ENCODE measurements at places on chromosomes 2 and 18. TPM values are rescaled to one million over a fixed set of nuclear protein-coding genes. Genes with fewer than 3 reads are reported as not detected.
A peak's percentile ranks its signal among the peaks of the same experiment; 100 is the strongest.

DNA sequence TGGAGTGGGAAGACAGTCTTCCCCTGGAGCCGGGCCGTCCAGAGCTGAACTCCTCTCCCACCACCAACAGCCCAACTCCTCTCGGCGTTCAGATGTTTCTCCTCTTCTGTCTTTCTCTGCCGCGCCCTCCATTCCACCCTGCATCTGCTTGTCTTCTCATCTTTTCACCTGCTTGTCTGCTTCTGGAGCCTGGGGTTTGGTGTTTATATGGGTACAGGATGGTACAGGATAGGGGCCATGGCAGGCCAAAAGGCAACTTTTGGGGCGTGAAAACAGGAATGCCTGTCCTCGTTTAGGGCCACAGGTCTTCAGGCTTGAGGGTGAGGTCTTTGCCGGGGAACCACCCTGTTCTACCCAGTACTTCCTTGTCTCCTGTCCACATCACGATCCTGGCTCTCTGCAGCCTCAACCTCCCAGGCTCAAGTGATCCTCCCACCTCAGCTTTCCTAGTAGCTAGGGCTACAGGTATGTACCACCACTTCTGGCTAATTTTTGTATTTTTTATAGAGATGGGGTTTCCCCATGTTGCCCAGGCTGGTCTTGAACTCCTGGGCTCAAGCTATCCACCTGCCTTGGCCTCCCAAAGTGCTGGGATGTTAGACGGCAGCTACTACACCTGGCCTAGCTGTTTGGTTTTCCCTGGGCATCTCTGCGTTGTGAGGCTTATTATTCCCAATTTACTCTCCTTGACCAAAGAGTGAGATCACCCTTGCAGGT is 60.8 kb upstream of the REL start:
- no peaks in the 10 kb centered on the region for H3K36me3 ChIP-seq
- no peak overlapping the region for H3K27ac ChIP-seq
- no peak for DNase-seq
- H3K4me1 ChIP-seq, result no peaks in the 10 kb centered on the region
- H3K4me3 ChIP-seq, result no peak overlapping the region

DNA sequence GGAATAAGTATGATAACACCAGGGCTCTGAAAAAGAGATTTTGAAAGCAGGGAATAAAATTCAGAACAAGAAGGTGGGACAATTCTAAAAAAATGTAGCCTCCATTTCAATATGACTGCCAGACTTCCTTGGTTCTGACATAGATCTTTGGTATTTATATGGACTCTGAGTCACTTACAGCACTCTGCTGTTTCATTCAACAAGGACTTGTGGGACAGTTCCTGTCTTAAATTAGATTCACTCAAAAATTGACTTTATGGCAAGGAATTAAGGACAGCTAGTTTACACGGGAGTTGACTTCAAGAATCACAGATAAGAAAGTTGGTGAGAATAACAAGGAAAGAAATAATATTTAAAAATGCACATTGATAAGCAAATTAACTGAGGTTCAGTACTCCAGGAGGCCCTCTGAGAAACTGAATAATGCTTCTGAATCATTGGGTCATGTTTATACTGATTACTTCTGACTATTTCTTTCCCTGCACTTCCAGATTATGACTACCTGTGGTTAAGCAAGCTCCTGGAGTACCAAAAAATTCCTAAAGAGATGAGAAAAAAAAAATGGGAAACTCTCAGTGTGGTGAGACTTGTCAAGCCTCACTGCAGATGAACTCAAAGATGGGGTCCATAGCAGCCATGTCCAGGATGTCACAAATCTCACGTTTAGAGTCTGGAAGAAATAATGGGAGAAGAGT is 828.3 kb upstream of the PIK3C3 start:
- H3K27ac ChIP-seq, result no peak overlapping the region
- H3K4me3 ChIP-seq, result no peak overlapping the region
- no peaks in the 10 kb centered on the region for H3K4me1 ChIP-seq
- H3K27me3 ChIP-seq, result no peaks in the 10 kb centered on the region
- H3K36me3 ChIP-seq, result no peaks in the 10 kb centered on the region

DNA sequence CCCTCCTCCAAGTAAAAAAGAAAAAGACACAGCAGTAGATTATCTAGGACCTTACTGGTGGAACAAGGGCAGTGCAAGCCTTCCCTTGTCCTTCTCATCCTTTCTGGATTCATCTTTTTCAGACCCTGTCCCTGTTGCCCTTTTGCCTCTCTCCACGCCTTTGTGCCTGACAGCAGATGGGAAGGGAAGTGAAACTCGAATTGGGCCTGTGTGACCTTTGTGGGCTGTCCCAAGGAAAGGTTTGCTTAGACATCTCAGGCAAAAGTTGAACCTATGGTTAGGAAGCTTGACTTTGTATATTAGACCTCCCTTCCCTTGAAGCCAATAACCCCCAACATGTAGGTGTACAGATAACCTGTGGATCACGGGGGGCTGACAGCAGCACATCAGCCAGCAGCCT is 185.3 kb downstream of the PRKCE start:
- no peaks in the 10 kb centered on the region for H3K36me3 ChIP-seq
- DNase-seq, result no peak
- H3K27ac ChIP-seq, result no peak overlapping the region

GRCh38 chr2:11573418-11574175 is 39.8 kb downstream of the GREB1 start:
- H3K27me3 ChIP-seq, result no peaks in the 10 kb centered on the region
- DNase-seq, result no peak
- no peak overlapping the region for H3K4me3 ChIP-seq

GRCh38 chr18:48399303-48400075 is 9.7 kb downstream of the ZBTB7C start:
- no peak for DNase-seq
- no peak overlapping the region for H3K27ac ChIP-seq
- H3K36me3 ChIP-seq, result no peaks in the 10 kb centered on the region
- no peak overlapping the region for H3K4me3 ChIP-seq
- no peaks in the 10 kb centered on the region for H3K27me3 ChIP-seq

FOXI3 gene
- not detected for total RNA-seq

GRCh38 chr2:218320704-218321336 is 28.5 kb upstream of the TMBIM1 start:
- no peaks in the 10 kb centered on the region for H3K36me3 ChIP-seq
- no peak overlapping the region for H3K4me3 ChIP-seq
- DNase-seq, result no peak
- peaks cover 44% of the 10 kb centered on the region for H3K4me1 ChIP-seq

GRCh38 chr2:51723691-51724090 is 691.8 kb upstream of the NRXN1 start:
- no peaks in the 10 kb centered on the region for H3K27me3 ChIP-seq
- no peaks in the 10 kb centered on the region for H3K36me3 ChIP-seq
- no peak overlapping the region for H3K4me3 ChIP-seq
- no peak overlapping the region for H3K27ac ChIP-seq

GRCh38 chr2:203645831-203646230 is 60.6 kb upstream of the CD28 start:
- H3K27ac ChIP-seq, result no peak overlapping the region
- H3K4me1 ChIP-seq, result peaks cover 38% of the 10 kb centered on the region
- DNase-seq, result no peak
- no peaks in the 10 kb centered on the region for H3K36me3 ChIP-seq
- no peak overlapping the region for H3K4me3 ChIP-seq

GRCh38 chr2:1517786-1518185 is 104.5 kb downstream of the TPO start:
- H3K27ac ChIP-seq, result no peak overlapping the region
- H3K36me3 ChIP-seq, result no peaks in the 10 kb centered on the region
- H3K4me1 ChIP-seq, result no peaks in the 10 kb centered on the region
- no peak for DNase-seq
- no peak overlapping the region for H3K4me3 ChIP-seq

DNA sequence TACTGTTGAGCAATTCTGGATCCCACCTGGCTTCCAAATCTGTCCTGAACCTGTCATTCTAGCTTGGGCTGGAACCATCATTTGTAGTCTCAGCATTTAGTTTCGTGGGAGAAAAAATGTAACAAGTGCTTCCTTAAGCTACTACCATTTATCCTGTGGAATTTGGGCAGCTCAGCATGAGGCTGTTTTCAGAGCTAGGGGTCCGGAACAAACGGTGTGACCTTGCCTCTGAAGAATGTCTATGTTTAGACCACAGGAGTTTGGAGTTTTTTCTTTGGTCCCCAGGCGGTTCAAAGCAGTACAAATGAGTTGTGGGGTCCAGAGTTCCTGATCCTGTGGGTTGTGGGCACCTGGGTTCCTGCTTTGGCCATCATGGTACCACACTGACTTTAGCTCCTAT is 59.1 kb upstream of the TMEM178A start:
- no peaks in the 10 kb centered on the region for H3K36me3 ChIP-seq
- no peaks in the 10 kb centered on the region for H3K4me1 ChIP-seq

DNA sequence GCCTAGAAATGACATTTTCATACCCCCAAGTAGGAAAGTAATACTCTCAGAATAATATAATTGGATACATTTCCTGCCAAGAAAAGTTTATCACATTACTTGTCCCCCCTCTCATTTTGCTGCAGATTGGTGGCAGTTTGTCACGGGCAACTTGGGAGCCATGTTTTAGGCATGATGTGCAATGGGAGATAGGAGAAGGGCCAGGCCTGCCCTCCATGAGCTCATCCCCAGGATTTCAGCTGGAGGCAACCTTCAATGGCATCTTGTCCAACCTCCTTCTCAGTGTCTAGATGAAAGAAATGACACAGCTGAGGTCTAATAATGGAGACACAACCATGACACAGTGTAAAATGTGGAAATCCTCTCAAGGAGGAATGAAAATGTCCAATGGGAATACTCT is 11.4 kb upstream of the RAB31 start:
- H3K27ac ChIP-seq, result no peak overlapping the region
- H3K4me1 ChIP-seq, result peaks cover 5% of the 10 kb centered on the region

GPR45 gene
- total RNA-seq, result not detected

DNA sequence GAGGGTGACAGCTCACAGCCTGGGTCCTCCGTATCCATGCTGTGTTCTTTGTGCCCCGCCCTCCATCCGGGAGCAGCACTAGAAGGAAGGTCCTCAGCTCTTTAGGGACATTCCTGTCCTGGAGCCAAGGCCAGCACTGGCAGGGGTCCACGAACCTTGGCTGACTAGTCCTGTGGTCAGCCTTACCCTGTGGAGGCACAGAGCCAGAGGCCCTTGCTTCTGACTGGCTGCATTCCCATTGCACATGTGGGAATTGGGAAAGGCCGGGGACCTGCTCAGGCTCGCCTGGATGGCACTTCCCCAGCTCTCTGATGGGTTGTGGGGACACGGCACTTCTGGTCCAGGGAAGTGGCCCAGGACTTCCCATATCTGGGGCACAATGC is 24.9 kb upstream of the RHOB start:
- H3K4me1 ChIP-seq, result peaks cover 75% of the 10 kb centered on the region
- peak overlapping the region; percentile 70 for H3K27ac ChIP-seq
- peak; percentile 96 for DNase-seq
- no peaks in the 10 kb centered on the region for H3K36me3 ChIP-seq

DNA sequence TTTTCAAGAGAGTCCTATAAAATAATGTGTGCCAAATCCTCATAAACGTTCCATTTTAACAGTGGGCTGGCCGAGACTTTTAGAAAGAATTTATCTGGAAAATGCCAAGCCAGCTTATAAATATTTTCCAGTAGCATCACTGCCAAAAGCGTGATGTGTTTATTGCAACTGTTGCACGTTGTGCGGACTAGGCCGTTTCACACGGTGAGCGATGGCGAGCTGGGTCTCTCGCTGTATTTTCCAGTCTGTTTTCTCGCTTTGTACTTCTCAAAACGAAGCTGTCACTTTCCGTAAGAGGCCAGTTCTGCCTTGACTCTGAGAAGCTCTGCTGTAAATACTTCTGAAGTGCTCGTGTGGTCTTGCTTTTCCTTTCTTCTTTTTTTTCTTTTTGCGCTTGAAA is 65.0 kb upstream of the ZNF236 start:
- no peaks in the 10 kb centered on the region for H3K36me3 ChIP-seq
- H3K4me1 ChIP-seq, result no peaks in the 10 kb centered on the region
- no peak overlapping the region for H3K4me3 ChIP-seq
- DNase-seq, result no peak
- H3K27me3 ChIP-seq, result no peaks in the 10 kb centered on the region

- no peak overlapping the region for H3K4me3 ChIP-seq
- H3K27ac ChIP-seq, result no peak overlapping the region
- H3K36me3 ChIP-seq, result no peaks in the 10 kb centered on the region
Measured at GRCh38 chr2:67604360-67604759, 207.2 kb downstream of the ETAA1 start.

- H3K27ac ChIP-seq, result peak overlapping the region; percentile 51
- no peaks in the 10 kb centered on the region for H3K36me3 ChIP-seq
- H3K4me1 ChIP-seq, result peaks cover 25% of the 10 kb centered on the region
- no peak overlapping the region for H3K4me3 ChIP-seq
- DNase-seq, result no peak
Measured at GRCh38 chr2:20496076-20496872, 49.4 kb downstream of the RHOB start.

DNA sequence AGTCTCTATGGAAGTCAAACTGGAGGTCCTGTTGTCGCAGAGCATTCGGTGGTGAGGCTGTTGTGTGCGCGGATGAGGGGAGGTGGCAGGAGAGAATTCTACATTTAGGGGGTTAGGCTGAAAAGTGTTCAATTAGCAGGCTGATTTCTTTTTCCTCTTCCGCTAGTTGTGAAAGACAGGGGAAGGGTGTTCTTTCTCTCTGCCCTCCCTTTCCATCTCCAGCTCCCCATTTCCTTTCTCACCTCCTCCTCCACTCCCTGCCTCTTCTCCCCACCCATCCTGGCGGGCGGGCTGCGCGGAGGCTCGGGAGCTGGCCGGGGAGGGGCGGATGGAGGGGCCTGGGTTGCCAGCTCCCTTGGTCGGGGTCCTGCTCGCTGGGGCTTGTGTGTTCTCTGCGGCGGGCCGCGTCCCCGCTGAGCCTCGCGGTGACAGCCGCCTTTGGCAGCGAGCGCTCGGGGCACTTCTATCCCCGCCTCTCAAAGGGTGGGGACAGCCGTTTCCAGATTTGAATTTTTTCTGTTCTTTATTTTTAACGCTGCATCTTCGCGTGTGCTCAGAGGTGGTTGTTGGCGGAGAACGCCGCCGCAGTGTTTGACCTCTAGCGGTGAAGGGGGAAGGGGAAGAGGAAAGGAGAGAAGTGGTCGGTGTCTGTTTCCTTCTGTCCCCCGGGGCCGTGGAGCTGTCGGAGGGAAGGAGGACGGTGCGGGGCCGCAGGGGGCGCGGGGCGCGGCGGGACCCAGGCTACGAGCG is 3.6 kb downstream of the SOX11 start:
- H3K27me3 ChIP-seq, result peaks cover 85% of the 10 kb centered on the region
- H3K36me3 ChIP-seq, result no peaks in the 10 kb centered on the region
- H3K27ac ChIP-seq, result no peak overlapping the region
- peak overlapping the region; percentile 43 for H3K4me3 ChIP-seq
- peaks cover 46% of the 10 kb centered on the region for H3K4me1 ChIP-seq
- no peak for DNase-seq

DNA sequence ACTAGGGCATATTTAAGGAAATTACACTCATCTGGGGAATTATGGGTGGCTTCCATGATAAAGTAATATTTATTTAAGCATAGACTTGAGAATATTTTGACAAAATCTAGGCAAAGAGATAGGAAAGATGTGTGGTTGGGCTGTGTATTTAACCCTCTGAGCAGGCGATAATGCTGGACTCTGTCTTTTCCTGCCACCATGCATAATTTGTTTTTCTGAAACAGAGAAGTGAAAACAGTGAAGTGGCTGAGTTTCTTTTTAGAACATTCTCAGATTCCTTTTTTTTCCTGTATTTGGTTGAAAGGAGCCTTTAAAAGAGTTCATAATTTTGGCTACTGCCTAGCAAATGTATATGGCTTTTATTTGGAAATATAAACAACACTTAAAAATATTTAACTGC is 104.8 kb upstream of the CDH19 start:
- H3K36me3 ChIP-seq, result no peaks in the 10 kb centered on the region
- no peaks in the 10 kb centered on the region for H3K4me1 ChIP-seq
- H3K27me3 ChIP-seq, result no peaks in the 10 kb centered on the region
- H3K4me3 ChIP-seq, result no peak overlapping the region

All from suprapubic skin (tissue), 4 donors.